ENCODE measurements at places on chromosomes 16 and 17.

DNA sequence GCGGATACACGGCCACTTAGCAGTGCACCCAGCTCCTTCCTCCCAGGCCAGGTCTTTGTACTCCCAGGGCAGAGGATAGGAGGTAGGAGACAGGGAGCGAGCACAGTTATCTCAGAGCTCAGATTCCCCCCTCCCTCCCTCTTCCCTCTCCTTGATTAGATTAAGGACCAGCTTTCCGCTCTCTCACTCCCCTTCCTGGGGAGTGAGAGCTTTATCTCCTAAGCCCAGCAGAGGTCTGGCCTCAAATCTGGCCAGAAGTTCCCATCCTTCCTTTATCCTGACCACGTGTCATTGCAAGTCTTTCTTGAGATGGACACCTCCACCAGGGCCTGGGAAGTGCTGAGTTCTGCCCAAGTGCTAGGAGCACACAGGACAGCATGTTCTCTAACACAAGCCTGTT, 5.1 kb downstream of the ARL4D start:
- no peak for DNase-seq

DNA sequence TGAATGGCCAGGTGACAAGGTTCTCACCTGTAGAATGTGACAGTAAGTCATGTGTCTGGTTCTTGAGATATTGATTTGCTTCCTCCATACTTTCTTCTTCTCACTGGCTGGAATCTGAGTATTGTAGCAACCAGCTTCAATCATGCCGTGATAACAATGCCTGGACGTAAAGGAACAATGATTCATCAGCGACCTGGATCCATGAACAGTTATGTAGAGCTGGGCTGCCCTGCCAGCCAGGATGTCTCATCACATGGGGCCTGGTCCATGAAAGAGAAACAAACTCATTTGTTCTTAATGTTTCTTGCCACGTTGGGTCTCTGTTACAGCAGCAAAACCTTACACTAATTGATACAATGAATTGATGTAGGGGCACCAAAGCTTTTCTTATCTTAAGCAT, 627.2 kb downstream of the TOX3 start:
- DNase-seq, result no peak

- no peak for DNase-seq
These were observed 11.7 kb downstream of the GAA start for GRCh38 chr17:80113033-80113484.

DNA sequence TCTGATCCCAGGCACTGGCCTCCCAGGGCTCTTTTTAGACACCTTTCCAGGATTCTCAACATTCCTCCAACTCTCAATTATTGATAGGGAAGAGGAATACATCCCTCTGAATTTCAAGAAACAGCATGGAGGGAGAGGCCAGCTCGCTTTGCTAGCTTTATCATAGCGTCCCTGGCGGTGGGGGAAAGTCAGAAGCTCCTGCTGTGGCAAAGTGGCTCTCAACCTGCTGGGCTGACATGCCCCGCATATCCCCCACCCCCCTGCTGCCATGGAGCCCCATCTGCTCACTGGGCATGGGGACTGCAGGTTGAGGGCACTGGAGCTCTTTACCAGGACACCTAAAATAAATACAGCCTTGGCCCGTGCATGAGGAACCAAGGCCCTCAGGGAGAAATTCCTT, 140.3 kb downstream of the SLC39A11 start:
- DNase-seq, result no peak

GRCh38 chr17:14552306-14552705, 251.4 kb downstream of the HS3ST3B1 start:
- DNase-seq, result no peak

- DNase-seq, result no peak
These were observed 138.3 kb downstream of the KCNJ2 start for GRCh38 chr17:70307430-70308225.

DNA sequence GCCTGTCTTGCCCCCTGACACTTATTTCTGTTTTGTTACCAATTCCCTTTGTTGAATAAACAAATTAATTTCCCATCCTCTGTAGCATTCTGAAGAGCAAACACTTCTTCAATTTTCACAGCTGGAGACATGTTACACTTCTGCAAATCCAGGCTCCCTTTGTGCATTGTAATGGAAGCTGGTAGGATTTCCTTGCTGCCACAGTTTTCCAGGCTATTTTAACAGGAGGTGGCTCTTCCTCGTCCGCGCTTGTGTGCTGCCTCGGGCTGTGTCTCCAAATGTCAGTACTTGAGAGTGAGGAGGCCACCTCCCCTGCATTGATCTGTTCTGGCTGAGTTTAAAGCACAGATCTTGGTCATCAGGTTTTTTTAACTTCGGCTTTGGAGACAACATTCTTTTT, 40.0 kb downstream of the SOST start:
- no peak for DNase-seq

DNA sequence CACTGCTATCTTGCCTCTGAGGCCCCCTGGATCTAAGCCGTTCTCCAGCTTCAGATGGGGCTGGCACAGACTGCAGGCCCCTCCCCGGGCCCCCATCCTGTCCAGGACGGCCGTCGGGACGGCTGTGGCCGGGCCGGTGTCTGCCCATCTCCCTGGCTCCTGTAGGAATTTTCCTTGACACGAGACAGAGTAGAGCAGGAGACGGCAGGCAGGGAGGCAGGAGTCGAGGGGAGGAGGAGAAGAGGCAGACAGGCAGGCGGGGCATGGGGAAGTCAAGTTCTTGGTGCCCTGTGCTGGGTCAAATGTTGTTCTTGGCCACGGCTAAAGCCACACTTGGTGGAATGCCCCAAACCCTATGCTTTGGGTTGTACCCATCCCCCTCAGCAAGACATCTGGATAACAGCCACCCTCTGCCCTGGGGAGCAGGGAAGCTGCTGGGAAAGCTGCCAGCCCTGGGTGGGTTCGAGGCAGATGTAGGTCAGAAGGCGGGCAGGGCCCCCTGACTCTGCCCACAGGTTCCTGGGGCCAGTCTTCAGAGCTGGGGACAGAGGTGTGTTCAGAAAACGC, 4.0 kb downstream of the C1QTNF1 start:
- no peak for DNase-seq

DNA sequence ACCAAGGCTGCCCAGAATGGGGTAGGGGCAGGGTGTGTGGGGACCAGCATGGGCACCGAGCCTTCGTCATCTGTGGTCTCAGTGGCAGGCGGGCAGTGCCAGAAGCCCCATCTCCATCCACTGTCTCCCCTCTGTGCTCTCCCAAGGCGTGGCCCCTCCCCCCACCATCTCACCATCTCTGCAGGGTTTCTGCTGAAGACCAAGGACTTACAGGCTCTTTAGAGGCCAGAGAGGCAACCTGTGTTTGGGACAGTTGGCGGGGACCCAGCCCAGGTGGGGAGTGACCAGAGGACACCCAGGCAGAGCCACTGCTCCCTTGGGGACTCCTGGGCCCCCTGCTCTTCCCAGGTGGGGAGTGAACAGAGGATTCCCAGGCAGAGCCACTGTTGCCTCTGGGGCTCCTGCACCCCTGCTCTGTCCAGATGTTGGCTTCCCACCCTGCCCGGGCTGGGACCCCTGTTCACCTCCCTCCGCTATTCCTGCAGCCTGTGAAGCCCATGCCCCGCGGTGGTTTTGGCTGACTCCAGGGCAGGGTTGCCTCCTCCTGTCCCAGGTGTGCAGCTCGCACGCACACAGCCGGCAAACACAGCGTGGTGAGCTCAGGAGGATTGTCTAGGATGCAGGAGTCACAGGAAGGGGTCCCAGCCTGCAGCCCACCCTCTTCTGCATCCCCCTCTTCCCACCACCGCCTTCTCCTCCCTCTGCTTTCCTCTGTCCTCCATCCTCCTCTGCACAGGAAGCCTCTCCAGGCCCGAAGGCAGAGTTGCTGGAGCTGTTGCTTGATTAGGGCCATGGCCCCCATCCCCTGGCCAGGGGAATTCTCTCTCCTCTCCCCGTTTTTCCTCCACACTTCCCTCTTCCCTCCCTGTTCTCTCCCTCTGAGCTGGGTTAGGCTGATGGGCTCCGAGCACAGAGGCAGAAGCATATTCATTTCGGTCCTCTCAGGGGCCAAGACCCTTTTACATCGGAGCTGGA, 45.0 kb downstream of the SLC7A5 start:
- DNase-seq, result no peak

All from NCI-H1048 (cell line).